ENCODE measurements at places on chromosomes 13 and 19.
A peak's percentile ranks its signal among the peaks of the same experiment; 100 is the strongest.

GRCh38 chr13:75454497-75454896 is 27.5 kb downstream of the TBC1D4 start:
- DNase-seq, result no peak

DNA sequence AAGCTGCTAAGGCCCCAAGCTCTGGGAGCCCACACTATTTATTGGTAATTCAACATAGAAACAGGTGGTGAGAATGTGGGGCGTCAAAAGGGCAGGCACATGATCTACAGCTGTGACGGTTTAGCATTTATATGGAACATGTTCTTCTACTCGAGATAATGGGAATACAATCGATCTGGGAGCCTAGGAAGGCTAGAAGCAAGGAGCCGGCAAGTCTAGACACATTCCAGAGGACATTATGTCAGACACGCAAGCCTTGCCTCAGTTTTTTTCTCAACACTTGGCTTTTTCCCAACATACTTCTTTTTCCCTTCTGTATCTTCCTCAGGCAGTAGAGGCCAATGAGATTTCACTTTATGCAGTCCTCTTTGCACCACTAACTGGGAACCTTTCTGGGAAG is 315.7 kb upstream of the SLITRK5 start:
- no peak for DNase-seq

GRCh38 chr13:67133476-67133875 is 96.7 kb downstream of the PCDH9 start:
- no peak for DNase-seq

GRCh38 chr13:46104868-46105267 is at the start of gene CPB2:
TSS of gene CPB2 (minus strand) at chr13:46105033. CDS start at chr13:46105009, 24 bp downstream.
- DNase-seq, result no peak

GRCh38 chr13:92187378-92187989 is 789.1 kb downstream of the GPC5 start:
- peak; percentile 35 for DNase-seq

GRCh38 chr13:50236898-50237318 is 221.7 kb downstream of the KCNRG start:
- peak; percentile 48 for DNase-seq

DNA sequence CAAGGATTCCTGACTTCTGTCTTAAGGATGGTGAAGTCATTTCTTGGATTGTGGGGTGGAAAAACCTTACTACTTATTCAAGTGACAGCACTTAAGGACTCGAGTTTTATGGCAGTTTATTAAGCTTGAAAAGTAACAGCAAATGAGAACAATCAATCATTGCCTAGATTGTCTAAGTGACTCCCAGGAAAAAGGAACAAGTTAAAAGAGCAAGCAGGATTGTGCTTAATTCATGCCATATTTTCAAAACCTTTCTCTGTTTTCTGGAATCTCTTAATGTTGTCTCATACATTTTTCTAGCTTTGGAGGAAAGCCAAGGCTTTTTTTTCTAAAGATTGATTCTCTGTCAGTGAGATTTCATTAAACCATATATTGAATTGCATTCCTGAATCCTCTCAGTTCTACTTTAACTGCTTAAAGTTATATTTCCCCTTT is 236.2 kb upstream of the HTR2A start:
- DNase-seq, result no peak

GRCh38 chr19:35117116-35117515 is 1.5 kb downstream of the FXYD3 start:
- DNase-seq, result no peak

Data from brain microvascular endothelial cell (primary cell).